ENCODE measurements at places on chromosomes 16 and 17.

GRCh38 chr17:68592682-68593641 lies 8.2 kb downstream of the FAM20A start:
- no peak for DNase-seq

GRCh38 chr16:14502932-14503741 lies 126.9 kb downstream of the PARN start:
- no peak for DNase-seq

- no peak for DNase-seq
Measured at GRCh38 chr16:11759163-11759834, 16.6 kb upstream of the TXNDC11 start.

DNA sequence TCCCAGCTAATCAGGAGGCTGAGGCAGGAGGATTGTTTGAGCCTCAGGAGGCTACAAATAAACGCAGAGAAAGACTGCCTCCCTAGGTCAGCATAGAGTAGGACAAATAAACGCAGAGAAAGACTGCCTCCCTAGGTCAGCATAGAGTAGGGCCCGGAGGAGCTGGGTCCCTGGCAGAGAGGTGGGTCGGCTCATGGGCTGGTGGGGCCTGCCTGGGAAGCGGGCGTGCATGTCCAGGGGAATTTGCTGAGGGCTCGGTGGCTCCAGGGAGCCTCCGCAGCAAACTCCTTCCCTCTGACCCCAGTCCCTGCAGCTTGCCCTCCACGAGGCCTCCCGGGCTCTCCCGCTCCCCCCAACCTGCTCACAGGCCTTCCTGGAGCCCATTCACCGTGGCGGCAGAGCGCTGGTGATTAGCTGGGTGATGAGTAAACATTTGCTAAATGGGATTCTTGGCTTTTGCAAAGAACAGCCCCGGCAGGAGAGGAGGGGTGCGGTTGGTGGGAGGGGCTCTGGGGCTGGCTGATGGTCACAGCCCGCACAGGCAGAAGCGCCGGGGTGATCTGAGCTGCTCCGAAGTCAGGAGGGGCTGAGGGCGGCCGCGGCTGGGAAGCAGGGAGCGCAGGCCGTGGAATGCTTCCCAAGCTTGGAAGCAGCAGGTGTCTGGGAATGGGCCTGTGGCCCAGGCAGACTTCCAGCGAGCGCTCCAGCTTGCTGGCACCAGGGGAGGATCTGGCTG lies 93.1 kb downstream of the RTN4RL1 start:
- DNase-seq = no peak

DNA sequence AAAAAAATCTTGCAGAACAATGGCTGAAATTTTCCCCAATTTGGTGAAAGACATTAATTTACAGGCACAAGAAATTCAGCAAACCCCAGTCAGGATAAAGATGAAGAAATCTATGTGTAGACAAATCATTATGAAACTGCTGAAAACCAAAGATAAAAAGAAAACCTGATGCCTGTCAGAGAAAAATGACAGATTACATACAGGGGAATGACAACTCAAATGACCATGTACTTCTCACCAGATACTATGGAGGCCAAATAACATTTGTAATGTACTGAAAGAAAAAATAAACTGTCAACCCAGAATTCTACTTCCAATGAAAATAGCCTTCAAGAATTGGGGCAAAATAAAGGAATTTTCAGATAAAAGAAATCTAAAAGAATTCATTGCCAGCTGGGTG lies 7.2 kb upstream of the XAF1 start:
- no peak for DNase-seq

DNA sequence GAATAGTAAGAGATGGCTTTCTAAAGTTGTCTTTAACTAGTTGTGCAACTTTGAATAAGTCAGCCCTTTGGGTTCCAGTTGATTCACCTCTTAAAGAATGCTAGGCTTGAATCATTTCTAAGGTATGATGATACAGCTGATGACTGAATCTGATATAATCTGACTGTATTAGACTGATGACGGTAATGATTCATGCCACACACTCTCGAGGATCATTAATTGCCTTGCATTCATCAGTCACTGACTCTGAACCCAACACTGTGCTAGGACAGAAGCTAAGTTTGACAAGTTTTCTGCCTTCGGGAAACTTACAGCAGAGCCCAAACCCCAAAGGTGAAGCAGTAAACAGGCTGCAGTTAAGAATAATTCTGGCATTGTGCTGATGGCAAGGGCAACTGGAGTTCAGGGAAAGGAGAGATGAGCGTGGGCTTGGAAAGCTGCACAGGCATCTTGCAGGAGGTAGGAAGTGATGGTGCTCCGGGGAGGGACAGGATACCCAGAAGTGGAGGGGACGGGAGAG lies 25.8 kb downstream of the ASIC2 start:
- no peak for DNase-seq

- DNase-seq = no peak
Measured at GRCh38 chr17:45341533-45342158, 24.8 kb upstream of the MAP3K14 start.

- no peak for DNase-seq
Measured at GRCh38 chr17:65544672-65545071, 16.8 kb downstream of the AXIN2 start.

DNA sequence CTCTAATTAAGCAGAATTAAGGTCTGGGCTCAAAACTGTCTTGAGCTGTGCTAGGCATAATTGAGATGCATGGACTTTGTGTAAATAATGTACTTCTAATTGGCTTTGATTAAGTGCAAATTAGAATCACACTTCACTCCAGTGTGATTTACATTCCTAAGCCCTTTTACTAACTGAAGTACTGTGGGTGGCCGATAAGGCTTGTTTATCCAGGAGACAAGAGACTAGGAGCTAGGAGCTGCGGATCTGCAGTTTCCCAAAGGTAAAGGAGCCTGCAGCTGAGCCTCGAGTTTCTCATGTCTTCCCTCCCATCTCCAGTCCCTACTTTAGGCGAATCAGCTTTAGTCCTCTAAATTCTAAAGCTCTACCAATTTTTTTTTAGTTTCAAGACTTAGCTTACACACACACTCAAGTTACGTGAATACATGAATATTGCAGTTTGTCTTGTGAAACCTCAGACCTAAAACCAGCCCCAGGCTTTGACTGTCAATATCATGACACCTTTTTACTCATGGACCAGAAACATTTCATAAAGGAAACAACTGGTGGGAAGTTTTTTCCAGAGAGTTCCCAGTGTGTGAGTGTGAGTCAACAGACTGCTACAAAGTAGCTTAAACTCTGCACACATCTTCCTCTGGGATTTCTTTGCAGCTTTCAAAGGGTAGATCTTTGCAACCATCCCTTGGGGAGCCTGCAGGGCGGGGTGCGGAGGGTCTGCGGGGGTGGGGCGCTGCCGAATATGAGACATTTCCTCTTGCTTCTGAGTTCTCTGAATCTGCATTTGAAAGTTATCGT lies 113.9 kb upstream of the TBX2 start:
- DNase-seq = no peak

GRCh38 chr17:65191811-65192740 lies 54.9 kb downstream of the RGS9 start:
- no peak for DNase-seq

DNA sequence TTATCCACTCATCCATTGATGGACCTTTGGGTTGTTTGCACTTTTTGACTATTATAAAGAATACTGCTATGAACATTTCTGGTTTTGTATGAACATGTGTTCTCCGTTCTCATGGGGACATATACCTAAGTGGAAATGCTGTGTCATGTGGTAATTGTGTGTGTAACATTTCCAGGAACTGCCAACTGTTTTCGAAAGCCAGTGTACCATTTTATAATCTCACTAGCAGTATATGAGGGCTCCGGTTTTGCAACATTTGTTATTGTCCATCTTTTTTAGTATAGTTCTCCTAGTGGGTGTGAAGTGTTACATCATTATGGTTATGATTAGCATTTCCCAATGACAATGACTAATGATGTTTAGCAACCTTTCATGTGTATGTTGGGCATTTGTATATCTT lies 5.1 kb upstream of the TRIM25 start:
- no peak for DNase-seq

DNA sequence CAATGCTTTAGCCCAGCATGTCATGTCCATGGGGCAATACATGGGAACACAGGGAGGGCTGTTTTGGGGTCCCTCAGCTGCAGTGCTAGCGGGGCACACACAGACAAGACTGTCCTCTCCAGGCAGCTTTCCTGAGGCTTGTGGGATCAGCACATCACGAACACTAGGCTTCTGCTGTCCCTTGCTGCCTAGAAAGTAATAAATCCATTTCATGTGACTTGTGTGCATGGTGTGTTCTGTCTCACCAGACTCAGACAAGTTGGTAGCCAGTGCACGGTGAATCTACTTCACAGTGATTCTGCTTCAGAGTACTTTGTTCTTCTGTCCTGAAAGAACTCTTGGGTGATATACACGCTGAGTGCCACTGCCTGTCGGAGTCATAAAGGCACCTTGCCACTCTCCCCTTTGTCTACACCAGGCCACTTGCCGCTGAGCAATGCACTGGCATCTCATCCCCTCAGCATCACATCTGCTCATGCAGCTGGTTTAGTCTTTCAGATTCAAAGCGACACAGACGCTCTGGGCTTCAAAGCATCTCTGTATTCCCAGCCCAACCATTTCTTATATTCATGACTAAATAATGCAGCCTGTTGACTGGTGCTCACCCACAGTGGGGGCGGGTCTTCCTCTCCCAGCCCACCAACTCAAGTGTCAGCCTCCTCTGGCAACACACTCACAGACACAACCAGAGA lies 95.2 kb upstream of the COX10 start:
- no peak for DNase-seq

GRCh38 chr17:21001111-21001812 lies 41.5 kb downstream of the USP22 start:
- no peak for DNase-seq

- DNase-seq = no peak
Measured at GRCh38 chr16:2964475-2965336, 631 bp downstream of the KREMEN2 start.

- DNase-seq = no peak
Measured at GRCh38 chr16:4320571-4321137, 4.8 kb downstream of the GLIS2 start.

Measured in stimulated activated CD8-positive, alpha-beta memory T cell treated with anti-CD3 and anti-CD28 coated beads, Interleukin-15, amount 100 ng/mL, for 24 hours (primary cell).